ENCODE measurements at places on chromosomes 6 and 20.
A peak's percentile ranks its signal among the peaks of the same experiment; 100 is the strongest.

DNA sequence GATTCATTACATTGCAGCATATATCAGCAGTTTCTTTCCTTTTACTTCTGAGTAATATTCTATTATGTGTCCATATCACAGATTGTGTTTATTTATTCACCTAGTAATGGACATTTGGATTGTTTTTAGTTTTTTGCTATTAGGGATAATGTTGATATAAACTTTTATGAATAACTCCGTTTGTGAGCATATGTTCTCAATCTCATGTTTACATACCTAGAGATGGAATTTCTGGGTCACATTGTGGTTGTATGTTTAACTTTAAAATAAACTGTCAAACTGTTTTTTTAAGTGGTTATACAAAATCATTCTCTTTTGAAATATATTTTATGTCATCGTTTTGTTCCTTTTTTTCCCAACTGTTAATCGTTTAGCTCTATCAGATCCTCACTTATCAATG is 311.6 kb downstream of the MMUT start:
- no peak for DNase-seq

DNA sequence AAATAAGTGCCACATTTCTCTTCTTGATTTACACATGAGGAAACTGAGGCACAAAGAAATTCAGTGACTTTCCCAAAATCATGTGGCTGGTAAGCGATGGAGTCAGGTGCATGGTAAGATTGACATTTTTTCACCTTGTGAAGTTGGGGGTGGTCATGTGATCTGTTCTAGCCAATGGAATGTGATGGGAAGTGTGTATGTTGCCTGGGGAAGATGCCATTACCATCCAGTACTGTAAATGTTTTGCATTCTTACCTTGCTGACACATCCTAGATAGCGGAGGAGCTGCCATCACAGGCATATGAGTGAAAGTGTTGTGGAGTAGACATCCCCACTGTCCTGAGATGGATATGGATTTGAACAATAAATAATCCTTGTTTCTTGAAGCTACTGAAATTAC is 499.6 kb upstream of the SULF2 start:
- DNase-seq: no peak

GRCh38 chr6:6434723-6435122 is 114.3 kb upstream of the F13A1 start:
- DNase-seq: no peak

DNA sequence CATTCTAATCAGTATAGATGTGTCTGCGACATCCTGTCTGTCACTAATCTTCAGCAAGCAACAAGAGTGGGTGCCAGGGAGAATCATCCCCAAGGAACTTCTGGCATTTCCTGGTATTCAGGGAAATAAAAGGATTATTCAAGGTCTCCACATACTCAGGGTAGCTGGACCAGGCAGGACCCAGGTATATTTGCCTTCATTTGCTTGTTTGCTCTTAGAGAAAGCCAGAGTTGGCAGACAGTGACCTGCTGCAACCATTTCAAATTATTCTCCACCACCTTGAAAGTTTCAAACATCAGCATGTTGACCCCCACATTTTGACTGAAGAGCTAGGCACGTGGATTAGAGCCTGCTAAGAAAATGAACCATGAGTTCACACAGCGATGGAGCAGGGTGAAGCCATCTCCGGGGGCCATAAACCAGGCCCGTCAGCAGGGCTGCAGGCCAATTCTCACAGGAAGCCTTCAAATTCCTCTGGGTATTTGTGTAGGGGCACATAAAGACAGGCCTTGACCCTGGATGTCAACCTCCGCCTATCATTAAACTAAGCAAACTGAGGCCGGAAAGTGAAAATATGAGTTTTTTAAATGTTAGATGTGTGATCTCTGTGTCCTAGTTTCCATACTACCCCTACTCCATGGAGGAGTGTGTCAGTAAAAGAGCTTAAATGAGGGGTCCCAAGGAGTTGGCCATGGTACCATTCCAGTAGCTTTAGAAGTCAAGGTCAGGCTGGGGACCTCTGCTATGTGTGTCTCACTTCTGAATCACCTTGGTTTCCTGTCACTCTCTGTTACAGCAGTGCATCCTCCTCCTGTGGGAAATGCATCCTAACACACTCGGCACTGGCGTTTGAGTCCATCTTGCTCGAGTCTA is 32.9 kb downstream of the TRAM2 start:
- DNase-seq: no peak

- DNase-seq: peak; percentile 29
Measured at GRCh38 chr6:3664625-3665041, 86.9 kb downstream of the PXDC1 start.

- DNase-seq: no peak
Measured at GRCh38 chr6:22078802-22079545, 217.9 kb downstream of the PRL start.

GRCh38 chr6:52209770-52210169 is 23.6 kb downstream of the IL17A start:
- DNase-seq: no peak

- no peak for DNase-seq
Measured at GRCh38 chr6:40510442-40510841, 76.7 kb downstream of the LRFN2 start.
